ENCODE measurements at places on chromosomes 11 and 22. TPM values are rescaled to one million over a fixed set of nuclear protein-coding genes. Genes with fewer than 3 reads are reported as not detected.
A peak's percentile ranks its signal among the peaks of the same experiment; 100 is the strongest.

DNA sequence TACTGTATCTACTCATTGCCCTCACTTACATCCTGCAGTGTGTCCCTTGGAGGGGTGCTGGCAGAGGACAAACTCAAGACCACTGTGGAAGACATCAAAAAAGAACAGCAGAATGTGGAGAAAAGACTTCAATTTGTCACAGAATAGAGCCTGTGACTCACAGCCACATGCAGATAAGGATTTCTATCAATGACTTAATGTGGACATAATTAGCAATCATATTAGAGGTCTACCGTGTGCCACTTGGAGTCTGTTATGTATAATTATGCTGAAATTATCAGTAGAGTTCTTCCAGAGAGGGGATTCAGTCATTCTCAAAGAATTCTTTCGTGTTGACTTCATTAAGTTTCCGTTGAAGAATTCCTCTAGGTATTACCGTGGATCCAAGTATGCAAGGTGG lies 473.5 kb downstream of the MIAT start:
- no peaks in the 10 kb centered on the region for H3K27me3 ChIP-seq
- peaks cover 25% of the 10 kb centered on the region for H3K4me1 ChIP-seq
- no peak for ATAC-seq
- no peak overlapping the region for H3K27ac ChIP-seq
- no peak overlapping the region for H3K4me3 ChIP-seq

DNA sequence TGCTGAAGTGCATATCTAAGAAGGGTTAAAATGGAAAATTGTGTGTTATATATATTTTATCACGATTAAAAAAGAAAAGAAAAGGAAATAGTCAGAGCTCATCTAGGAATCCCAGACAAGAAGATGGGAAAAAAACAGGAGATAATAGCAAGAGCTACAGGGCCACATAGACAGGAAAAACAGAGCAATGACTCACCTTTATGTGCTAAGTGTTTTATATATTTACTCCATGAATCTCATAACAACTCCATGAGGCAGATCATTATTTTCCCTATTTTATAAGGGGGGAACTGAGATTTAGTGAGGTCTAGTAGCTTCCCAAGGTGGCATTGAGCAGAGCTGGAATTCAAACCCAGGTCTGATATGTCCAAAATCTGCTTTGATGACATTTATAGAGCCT lies 18.1 kb upstream of the ELF5 start:
- H3K4me3 ChIP-seq, result no peak overlapping the region
- no peak overlapping the region for H3K27ac ChIP-seq
- no peaks in the 10 kb centered on the region for H3K4me1 ChIP-seq
- no peaks in the 10 kb centered on the region for H3K36me3 ChIP-seq

- H3K27ac ChIP-seq, result no peak overlapping the region
- no peaks in the 10 kb centered on the region for H3K36me3 ChIP-seq
- H3K27me3 ChIP-seq, result peaks cover 64% of the 10 kb centered on the region
- peaks cover 39% of the 10 kb centered on the region for H3K4me1 ChIP-seq
- ATAC-seq, result no peak
Observed at GRCh38 chr11:65785319-65786007, 1.4 kb upstream of the OVOL1 start.

DNA sequence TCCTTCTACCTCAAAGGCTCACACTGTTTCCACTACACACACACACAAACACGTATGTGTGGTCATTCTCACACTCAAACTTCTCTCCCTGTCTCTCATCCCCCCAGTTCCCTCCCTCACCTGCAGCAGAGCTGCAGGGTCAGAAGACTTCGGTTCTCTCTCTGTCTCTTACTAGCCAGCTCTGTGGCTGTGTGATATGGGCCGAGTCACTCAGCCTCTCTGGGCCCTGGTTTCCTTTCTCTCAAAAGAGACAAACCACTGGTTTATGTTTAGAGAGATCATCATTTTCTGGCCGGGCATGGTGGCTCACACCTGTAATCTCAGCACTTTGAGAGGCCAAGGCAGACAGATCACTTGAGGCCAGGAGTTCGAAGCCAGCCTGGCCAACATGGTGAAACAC lies 21.1 kb downstream of the TSPAN18 start:
- H3K27ac ChIP-seq, result peak overlapping the region; percentile 86
- ATAC-seq, result no peak
- H3K4me1 ChIP-seq, result peaks cover 39% of the 10 kb centered on the region
- no peaks in the 10 kb centered on the region for H3K36me3 ChIP-seq

GRCh38 chr11:68932358-68932757 lies 28.7 kb downstream of the IGHMBP2 start:
- peaks cover 99% of the 10 kb centered on the region for H3K4me1 ChIP-seq
- H3K4me3 ChIP-seq, result no peak overlapping the region
- H3K27me3 ChIP-seq, result no peaks in the 10 kb centered on the region
- H3K36me3 ChIP-seq, result peaks cover 86% of the 10 kb centered on the region
- H3K27ac ChIP-seq, result peak overlapping the region; percentile 93

FAM180B gene
- total RNA-seq, result 0.40 TPM

JHY gene
- total RNA-seq, result 15.6 TPM

LRP4 gene
- 7.2 TPM for total RNA-seq

Measured in gastroesophageal sphincter (tissue), 4 donors.